ENCODE measurements at places on chromosomes 4 and X. TPM values are rescaled to one million over a fixed set of nuclear protein-coding genes. Genes with fewer than 3 reads are reported as not detected.

The TRIM2 gene
- 34.7 TPM for total RNA-seq

The PPP2R3B gene
- 7.7 TPM for total RNA-seq

The ATP2B3 gene
- total RNA-seq, result not detected

The GLRA2 gene
- total RNA-seq, result not detected

The MAOB gene
- not detected for total RNA-seq

The FGF5 gene
- 5.4 TPM for total RNA-seq

The ADGRL3 gene
- not detected for total RNA-seq

The CXCL9 gene
- total RNA-seq, result not detected

The PKD2 gene
- total RNA-seq, result 25.1 TPM

The CFI gene
- total RNA-seq, result 1.1 TPM

The S100G gene
- total RNA-seq, result not detected

The OCIAD1 gene
- 139 TPM for total RNA-seq

The MXD4 gene
- total RNA-seq, result 17.2 TPM

The HSFX1 gene
- 0.36 TPM for total RNA-seq

Measured in RPMI7951 (cell line).